ENCODE measurements at places on chromosomes 16 and 17.
A peak's percentile ranks its signal among the peaks of the same experiment; 100 is the strongest.

GRCh38 chr17:77667478-77667877 is 291.0 kb upstream of the TNRC6C start:
- no peak for DNase-seq

DNA sequence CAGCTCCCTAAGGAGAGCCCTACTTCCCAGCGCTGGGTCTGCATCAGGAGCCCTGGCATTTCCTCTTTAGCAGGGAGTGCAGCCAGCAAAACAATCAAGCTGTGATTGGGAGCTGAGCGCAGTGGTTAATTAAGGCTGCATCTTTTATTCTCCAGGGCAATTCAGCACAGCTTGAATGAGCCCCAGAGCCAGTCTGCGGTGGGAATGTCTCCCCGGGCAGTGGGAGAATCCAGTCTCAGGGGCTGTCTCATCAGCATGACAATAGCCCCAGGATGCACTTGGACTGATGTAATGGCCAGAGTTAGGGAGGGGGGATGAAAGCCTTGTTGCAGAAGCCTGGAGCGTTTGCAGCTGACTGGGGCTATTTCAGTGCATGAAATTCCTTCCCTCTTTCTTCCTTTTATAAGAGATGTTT is 292.6 kb upstream of the SOX9 start:
- DNase-seq: no peak

GRCh38 chr16:19555186-19555937 is at the start of gene VPS35L:
TSS of gene VPS35L (plus strand) at chr16:19555703. CDS start at chr16:19555730, 27 bp downstream.
- peak; percentile 99 for DNase-seq

DNA sequence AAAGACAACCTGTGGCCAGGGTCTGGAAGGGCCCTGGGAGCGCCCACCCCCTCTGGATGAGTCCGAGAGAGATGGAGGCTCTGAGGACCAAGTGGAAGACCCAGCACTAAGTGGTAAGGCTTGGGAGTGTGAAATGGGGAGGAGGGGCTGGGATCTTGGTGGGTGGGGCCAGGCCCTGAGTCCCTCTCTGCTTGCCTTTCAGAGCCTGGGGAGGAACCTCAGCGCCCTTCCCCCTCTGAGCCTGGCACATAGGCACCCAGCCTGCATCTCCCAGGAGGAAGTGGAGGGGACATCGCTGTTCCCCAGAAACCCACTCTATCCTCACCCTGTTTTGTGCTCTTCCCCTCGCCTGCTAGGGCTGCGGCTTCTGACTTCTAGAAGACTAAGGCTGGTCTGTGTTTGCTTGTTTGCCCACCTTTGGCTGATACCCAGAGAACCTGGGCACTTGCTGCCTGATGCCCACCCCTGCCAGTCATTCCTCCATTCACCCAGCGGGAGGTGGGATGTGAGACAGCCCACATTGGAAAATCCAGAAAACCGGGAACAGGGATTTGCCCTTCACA is 1.2 kb upstream of the STARD3 start:
- DNase-seq: no peak

- DNase-seq: peak; percentile 66
Observed at GRCh38 chr16:5490499-5490898, 392.9 kb upstream of the EEF2KMT start.

Data from suppressor macrophage treated with lipopolysaccharide for 1 hour (primary cell).